ENCODE measurements at places on chromosomes 6 and 20.

DNA sequence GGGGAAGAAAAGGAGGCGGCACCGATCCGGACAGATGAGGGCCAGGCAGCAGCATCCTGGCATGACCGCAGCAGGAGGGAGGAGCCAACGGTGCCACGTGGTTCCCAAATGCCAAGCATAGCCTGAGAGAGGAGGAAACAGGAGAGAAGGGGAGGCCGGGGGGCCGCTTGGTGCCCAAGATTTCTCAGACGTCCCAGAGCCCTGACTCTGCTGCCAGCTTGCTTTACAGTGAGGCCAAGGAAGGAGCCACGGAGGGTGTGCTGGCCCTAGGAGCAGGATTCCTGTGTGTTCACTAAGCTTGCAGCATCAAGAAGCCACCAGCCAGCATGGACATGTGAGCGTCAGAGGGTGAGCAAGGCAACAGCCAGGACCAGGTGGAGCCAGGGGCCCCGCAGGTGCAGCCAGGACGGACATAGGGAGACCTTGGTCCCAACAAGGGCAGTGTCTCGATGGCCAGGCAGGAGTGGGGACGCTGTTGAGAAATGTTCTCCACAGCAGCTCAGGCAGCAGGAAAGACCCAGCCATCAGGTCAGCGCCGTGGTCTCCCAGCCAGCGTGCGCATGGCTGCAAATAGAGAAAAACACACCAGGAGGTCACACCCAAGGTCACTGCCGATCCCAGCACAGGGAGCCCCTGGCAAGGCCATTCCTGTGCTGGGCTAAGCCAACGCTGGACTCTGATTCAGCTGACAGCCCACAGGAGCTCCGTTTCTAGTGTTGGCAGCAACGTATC, 143.7 kb downstream of the DLL1 start:
- DNase-seq = no peak

DNA sequence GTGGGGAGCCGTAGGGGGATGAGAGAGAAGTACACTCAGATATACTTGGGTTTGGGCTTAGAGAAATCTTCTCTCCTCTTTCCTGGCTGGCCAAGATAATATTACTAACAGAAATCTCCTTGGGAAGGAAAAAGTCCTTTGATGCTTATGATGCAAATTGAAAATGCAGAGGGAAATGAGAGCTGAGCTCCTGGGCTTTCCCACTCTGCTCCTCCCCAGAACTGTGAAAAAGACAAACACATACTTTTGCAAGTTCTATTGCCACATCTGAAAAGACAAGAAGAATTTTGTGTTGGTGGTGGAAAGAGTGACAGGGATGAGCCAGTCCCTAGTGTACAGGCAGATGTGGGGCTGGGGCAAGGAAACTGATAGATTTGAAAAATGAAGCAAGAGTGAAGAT, 185.9 kb downstream of the ANKRD60 start:
- no peak for DNase-seq

DNA sequence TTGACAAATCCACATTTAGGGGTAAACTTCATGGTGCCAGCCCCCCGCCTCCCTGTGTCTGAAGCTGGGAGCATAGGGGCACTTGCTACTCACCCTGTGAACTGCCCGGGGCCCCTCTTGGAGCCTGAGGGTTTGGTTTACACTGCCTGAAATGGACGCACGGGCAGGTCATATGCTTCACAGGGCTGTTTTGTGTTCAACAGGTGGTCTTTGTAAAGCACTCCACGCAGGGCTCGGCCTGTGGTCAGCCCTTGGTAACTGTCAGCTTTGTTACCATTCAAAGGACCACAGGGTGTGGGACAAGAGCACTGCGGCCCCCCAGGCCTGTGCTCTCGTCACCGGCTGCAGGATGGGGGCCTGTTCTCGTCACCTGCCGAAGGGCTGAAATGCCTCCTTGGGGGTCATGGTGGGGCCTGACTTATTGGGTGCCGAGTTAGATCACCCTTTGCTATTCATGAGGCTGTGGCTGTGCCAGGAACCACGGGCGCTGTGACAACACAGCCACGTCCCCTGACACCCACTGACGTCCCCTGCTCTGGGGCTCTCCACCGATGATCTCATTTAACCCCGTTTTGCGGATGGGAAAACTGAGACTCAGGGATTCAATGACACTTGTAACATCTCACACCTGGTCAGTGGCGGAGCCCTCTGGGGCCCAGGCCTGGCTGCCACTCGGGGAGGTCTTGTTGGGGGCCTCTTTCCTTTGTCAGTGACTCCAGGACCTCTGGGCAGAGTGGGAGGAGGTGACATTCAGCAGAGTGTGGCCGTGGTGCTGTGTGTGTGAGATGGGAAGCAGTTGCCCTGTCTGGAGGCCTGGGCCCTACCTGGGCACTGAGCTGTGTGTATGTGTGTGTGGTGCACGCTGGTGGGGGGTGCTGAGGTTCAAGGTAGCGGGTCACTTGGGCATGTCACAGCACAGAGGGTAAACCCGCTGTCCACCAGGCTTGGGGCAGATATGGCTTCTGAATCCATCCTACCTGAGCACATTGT, 24.9 kb downstream of the ZBP1 start:
- DNase-seq = no peak

DNA sequence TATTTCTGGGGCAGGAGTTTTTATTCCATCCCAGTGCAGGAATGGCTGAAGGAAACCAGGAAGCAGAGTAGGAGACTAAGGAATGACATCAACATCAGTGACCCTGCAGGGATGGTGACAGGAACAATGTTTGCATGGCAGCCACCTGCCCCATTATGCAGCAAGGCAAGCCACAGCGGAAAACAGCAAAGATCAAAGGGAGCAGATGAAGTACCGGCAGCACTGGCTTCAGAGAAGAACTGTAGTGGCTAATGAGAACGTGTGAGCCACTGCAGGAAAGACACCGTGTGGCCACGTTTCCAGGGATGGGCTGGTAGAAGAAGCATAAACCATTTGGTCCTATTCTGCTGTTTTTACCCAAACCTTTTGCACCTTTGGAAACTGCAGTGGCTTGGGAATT, 52.9 kb upstream of the TAB2 start:
- DNase-seq = no peak

- DNase-seq = no peak
These were observed 11.9 kb downstream of the CD40 start for GRCh38 chr20:46129955-46130481.

- DNase-seq = no peak
These were observed 62.3 kb downstream of the PAX1 start for GRCh38 chr20:21767739-21768223.

GRCh38 chr6:168655462-168656152, 214.6 kb downstream of the SMOC2 start:
- no peak for DNase-seq

- DNase-seq = peak; percentile 66
These were observed 807 bp downstream of the TBC1D20 start for GRCh38 chr20:461254-462198.

- no peak for DNase-seq
These were observed 224.5 kb downstream of the NKAIN2 start for GRCh38 chr6:124028117-124028516.

DNA sequence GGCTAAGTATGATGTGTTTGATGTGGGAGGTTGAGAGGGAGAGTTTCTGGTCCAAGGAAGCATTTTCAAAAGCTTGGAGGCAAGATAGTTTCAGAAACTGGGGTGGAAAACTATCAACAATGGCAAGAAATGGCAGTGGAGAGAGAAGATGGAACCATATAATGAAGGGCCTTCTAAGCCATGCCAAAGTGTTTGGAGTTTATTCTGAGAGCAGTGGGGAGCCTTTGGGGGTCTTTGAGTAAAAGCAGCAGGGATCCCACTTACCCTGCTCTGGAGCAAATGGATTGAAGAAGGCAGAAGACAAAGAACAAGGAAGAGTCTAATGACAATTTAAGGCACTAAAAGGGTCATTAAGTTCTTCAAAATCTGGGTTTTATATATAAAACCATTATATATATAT, 538.9 kb downstream of the UTRN start:
- DNase-seq = no peak

- peak; percentile 27 for DNase-seq
These were observed 516 bp downstream of the LRRC1 start for GRCh38 chr6:53795340-53795701.

DNA sequence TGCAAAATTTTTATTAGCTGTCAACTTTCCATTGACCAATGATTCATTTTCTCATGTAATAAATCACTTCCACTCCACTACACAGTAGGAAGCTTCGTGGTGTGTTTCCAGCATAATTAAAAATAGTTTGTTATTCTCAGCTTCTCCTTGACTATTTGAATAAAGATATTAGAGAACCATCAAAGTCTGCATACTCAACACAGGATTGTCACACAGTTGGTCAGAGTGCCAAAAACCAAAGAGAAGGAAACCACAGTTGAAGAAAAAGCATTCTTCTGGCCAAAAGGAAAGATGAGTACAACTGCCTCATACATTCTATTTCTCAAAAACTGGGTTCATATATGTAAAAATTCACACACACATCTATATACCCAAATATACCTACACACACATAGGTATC, 455.1 kb upstream of the HSF2 start:
- no peak for DNase-seq

DNA sequence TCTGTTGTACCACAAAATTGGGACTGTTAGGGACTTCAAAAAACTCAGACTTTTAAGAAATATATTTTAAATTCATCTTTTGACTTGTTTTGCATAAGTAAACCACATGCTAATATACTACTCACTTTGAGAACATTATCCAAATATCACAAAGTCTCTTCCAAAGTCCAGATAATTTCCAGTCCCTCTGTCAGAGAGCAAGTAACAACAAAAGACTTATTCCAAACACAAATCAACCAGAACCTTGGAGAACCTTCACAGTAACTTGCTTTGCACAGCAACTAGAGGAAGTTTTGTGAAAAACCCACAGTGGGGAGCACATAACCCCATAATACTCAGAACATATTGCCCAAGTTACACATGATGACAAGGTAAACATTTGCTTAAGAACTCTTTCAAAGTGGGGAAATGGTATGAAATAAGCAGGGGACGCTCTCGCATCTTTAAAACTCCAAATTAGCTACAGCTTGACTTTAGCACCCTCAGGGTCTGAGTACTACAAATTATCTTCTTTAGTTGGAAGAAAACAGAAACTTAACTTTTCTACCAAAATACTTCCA, 37.8 kb downstream of the CENPW start:
- DNase-seq = no peak

DNA sequence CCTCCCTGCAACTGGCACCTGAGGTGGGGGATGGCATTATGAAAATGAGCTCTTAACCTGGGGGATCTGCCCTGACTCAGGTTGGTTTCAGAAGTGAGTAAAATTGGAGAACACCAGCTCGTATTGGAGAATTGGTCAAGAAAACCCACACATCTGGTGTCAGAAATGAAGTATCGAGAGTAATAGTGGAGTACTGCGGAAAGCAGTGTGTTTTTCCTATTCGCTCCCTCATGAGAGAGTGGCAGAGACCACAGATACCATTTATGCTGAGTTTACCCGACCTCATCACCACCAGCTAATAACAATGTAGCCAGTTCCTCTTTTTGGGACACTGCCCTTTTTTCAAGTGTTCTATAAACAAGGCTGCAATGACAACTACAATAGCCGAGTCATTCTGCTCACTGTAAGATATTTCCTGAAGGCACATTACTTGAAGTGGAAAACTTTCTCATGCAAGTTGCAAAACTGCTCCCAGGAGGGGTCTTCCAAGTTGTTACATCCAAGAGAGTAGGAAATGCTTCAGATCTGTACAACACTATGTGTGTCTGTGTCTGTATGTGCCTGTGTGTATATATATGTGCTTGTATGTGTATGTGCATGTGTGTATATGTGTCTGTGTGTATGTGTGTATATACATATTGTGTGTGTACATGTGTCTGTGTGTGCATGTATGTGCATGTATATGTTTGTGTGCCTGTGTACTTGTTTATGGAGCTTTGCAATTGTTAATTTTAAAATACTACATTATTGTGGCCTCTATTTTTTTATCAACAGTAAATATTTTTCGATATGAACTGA, 106.0 kb upstream of the CST7 start:
- DNase-seq = no peak

DNA sequence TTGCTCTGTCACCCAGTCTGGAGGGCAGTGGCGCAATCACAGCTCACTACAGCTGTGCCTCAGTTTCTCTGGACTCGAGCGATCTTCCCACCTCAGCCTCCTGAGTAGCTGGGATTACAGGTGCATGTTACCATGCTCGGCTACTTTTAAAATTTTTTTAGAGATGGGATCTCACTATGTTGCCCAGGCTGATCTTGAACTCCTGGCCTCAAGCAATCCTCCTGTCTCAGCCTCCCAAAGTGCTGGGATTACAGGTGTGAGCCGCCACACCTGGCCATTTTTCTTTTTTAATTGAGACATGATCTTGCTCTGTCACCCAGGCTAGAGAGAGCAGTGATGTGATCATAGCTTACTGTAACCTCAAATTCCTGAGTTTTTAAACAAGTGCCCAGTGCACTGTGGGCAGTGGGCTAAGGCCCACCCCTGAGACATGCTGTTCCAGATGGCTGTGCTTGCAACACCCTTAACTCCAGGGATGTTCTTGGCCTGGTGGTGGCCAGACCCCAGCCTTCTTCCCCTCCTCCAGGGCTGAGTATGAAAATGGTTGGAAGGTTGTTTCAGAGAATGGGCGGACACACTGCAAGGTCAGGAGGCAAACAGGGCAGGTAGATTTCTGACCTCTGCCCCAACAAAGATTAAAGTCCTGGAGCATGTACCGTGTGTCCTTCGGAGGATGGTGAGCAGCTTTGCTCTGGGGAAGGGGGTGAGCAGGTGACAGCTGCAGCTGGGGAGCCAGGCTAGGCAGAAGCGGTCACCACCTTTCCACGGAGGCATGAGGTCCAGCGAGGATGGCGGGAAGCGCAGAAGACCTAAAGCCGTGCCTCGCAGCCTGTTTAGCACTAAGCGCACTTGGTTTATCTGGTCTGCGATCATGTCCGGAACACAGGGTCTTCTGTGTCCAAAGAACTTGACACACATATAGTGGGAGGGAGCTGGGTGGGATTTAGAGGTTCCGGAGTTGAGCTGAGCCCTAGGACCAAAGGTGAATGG, 1.4 kb upstream of the FAM83C start:
- DNase-seq = no peak

- peak; percentile 76 for DNase-seq
These were observed 32.2 kb upstream of the ASXL1 start for GRCh38 chr20:32325706-32326503.

DNA sequence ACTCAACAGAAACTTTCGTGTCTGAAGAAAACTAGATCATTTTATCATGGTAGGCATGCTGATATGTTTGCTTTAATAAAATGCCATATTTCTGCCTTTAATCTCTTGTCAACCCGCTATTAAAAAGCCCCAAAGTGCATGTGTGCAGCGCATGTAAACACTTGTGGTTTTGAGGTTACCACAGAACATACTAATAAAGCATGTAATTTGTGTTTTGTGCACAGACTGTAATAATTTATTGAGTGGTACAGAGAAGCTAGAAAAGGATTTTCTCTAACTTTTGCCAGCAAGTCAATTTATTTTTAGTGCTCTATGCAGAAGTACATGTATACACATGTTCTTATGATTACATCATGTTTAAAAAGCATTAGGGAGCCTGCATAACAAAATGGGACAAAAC, 349.9 kb upstream of the SLC35B3 start:
- no peak for DNase-seq

GRCh38 chr6:124490122-124490521, 472.1 kb upstream of the RNF217 start:
- no peak for DNase-seq

- DNase-seq = no peak
These were observed 104.0 kb upstream of the MAN1A1 start for GRCh38 chr6:119453242-119454200.
